ENCODE measurements at places on chromosomes 6 and 20.

DNA sequence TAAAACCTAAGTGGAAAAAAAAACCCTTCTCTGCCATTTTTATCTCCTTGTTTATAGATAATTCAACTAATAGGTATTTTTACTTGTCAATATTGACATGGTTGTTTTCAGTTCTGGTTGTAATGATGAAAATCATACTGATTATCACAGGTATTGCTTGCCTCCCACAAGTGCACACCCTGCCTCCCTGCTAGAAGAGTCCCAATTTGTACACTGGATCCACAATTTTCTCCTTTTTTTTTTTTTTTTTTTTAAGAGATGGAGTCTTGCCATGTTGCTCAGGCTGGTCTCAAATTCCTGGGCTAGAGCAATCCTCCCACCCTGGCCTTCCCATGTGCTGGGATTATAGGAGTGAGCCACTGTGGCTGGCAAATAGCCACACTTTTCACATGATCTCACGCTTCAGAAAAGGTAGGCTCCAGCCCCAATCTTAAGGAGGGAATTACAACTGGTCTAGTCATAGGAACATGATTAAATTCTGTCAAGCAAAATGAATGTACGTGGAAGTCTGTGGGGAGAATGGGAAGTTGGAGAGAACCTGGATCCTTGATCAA lies 12.3 kb downstream of the DYNLT2 start:
- no peak for DNase-seq

DNA sequence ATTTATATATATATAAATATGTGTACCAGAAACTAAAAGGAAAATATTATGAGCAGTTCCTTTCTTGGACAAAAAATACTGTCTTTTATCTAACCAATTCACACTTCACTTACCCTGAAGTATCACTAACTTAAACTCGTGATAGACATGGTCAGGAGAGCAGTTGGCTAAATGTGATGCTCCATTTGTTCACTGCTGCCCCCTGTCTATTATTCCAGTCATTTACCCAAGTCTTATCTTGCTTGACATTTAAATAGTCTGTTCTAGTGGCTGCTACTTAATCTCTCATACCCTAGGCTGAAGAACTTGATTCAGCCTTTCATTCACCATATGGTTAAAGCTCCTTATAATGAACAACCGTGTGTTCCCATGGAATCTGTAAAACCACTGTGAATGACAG lies 789.6 kb upstream of the EYS start:
- DNase-seq: no peak

DNA sequence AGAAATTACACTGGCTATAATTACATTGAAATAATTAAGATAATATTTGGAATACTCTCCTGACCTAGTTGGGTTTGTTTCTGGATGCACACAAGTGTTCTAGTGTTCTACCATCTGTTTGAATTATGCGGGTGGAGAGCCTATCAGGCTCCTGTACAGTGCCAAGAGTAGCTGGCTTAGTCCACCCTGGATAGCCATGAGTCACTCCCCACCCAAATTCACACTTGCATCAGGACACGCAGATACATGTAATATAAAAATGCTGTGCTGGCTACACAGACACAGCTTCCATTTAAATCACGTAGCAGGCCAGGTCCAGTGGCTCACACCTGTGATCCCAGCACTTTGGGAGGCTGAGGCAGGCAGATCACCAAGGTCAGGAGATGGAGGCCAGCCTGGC lies 686.2 kb upstream of the SLC35B3 start:
- DNase-seq: no peak

DNA sequence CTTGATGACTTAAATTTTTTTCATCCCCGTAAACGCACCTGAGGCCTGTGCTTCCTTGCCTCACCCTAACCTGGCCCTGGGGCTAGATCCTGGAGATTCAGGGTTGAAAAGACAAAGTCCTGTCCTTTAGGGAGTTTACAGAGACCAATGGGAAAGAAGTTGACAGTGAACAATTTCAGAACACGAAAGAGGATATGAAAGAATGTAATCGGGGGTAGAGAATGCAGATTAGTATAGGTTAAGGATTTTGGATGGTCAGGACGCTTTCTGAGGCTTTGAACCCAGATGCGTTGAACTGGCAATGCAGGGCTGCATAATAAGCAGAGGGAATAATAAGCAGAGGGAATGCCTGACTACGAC lies 1.7 kb upstream of the FBXO5 start:
- DNase-seq: no peak

GRCh38 chr6:25330796-25331685 lies 51.9 kb downstream of the CARMIL1 start:
- no peak for DNase-seq

All from activated naive CD4-positive, alpha-beta T cell (primary cell).